Activated T-helper 1 cell treated with Interleukin-2 at 50 U/mL for 16 hours (primary cell): ENCODE measurements at places on chromosomes 4 and X.

- DNase-seq = no peak
Measured at GRCh38 chrX:45497290-45497689, 296.6 kb upstream of the DIPK2B start.

GRCh38 chr4:81684352-81684751 lies 212.6 kb upstream of the RASGEF1B start:
- DNase-seq = no peak

- DNase-seq = no peak
Measured at GRCh38 chrX:17744896-17745523, 7.7 kb downstream of the SCML1 start.

- DNase-seq = no peak
Measured at GRCh38 chrX:8304668-8305067, 133.6 kb upstream of the VCX2 start.

- DNase-seq = no peak
Measured at GRCh38 chrX:13700380-13700779, 11.5 kb downstream of the RAB9A start.

GRCh38 chr4:7635445-7636239 lies 200.9 kb upstream of the PSAPL1 start:
- no peak for DNase-seq

DNA sequence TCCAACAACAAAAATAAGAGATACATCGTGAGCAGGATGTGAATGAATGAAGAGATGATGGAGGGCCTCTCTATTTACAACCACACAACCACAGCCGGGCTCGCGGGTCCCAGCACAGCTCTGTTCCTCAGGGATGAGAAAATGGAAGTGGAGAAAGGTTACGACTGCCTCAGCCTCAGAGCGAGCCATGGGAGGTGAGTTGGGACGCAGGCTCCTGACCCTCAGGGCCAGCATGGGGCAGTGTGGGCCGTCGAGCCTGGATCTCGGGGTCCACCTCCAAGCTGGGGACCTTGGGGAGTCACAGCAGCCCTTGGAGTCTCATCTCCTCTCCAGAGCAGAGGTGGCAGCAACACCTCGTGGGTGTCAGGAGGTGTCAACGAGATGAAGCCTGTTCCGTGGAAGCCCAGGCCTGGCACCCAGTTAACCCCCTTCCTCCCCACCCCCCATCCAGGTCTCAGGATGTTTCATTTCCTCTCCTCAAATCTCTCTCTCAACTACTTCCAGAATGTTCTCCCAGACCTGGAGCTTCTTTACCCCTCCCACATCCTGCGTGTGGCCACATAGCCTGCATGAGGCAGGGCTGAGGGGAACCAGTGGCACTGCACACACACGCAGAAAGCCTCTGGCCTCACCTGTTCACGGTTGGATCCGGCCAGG lies 25.9 kb downstream of the C4orf50 start:
- DNase-seq = no peak

- DNase-seq = no peak
Measured at GRCh38 chrX:389021-389441, 2.3 kb upstream of the PPP2R3B start.

DNA sequence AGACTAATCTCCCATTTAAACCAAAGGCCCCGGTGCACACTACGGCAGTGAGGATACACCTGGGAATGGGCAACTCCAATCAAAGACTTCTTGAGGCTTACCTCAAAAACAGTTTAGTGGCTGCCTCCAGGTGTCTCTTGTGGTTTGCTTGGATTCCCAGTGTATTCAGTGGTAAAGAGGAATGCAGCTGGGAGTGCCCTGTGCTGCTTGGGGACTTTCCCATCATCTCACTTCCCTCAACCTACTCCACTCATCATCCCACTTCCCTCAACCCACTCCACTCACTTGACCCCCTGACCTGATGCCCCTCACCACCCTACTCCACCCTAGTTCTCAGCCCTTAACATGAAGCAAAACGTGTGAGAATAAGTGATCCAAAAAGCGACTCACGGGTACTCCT lies 177.3 kb upstream of the ETNPPL start:
- no peak for DNase-seq
